ENCODE measurements at places on chromosomes 11 and 22. TPM values are rescaled to one million over a fixed set of nuclear protein-coding genes. Genes with fewer than 3 reads are reported as not detected.

The TPP1 gene
- total RNA-seq: 14.5 TPM

The TRIM3 gene
- 2.8 TPM for total RNA-seq

The OR4D5 gene
- not detected for total RNA-seq

The RNH1 gene
- 79.2 TPM for total RNA-seq

The TXN2 gene
- total RNA-seq: 40.7 TPM

The ACAD8 gene
- 17.5 TPM for total RNA-seq

The HPX gene
- 0.38 TPM for total RNA-seq

The ADAMTS8 gene
- total RNA-seq: 0.14 TPM

The NDUFC2 gene
- total RNA-seq: 167 TPM

- no peak for DNase-seq
Measured at GRCh38 chr22:33792832-33793231, 127.4 kb downstream of the LARGE1 start.

DNA sequence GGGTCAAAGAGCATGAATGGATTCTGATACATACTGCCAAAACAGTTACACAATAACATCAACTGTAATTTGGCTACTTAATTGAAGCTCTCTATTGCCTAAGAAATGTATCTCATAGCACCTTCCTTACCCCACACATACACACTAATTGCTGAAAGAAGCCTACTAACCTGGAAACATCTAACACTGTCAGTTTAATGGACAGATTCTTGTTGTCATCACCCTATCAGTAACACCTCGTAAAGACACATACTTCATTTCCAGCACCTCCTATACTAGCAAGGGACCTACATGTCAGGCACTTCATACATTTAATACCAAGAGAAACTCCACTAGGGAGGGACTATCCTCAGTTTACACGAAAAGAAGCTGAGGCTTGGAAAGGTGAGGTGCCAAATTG is 9.9 kb downstream of the NAP1L4 start:
- DNase-seq: no peak

DNA sequence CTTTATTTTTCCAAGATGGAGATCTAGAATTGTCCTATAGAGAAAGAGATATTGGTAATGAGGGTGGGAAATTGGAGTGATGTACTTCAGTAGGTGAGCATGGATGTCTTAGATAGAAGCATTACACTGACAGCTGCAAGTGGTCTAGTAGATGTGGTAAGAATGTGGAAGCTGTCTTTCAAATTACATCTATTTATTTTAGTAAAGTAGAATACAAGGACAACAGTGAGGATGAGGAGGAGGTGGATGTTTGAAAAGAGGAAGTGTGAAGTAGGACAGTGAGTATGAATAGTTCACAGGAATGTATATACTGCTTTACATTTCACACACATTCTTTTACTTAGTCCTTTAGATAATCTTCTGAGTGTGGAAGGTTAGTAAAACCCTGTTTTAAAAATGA is 64.2 kb downstream of the HIPK3 start:
- DNase-seq: no peak

GRCh38 chr11:91585035-91585801 is 639.4 kb upstream of the FAT3 start:
- DNase-seq: no peak

DNA sequence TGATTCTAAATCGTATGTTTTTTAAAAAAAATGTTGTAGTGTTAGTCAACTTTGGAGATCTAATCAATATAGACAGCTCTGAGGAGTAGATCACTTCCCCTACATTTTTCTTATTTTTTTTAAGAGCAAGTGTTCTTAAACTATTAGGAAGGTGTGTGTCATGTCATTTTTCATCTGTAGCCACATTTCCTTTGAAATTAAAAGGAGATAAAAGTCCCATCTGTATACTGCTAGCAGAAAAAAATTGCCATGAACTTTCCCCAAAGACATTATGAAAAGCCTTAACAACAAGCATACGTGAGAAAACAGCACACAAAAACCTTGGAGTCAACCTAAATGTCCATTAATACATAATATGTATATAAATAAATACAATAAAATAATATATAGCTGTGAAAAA is 286.6 kb downstream of the ETS1 start:
- DNase-seq: peak; percentile 51

GRCh38 chr22:23692598-23693291 is 1.9 kb downstream of the RGL4 start:
- no peak for DNase-seq

- no peak for DNase-seq
Measured at GRCh38 chr11:11533057-11533456, 88.7 kb downstream of the GALNT18 start.

DNA sequence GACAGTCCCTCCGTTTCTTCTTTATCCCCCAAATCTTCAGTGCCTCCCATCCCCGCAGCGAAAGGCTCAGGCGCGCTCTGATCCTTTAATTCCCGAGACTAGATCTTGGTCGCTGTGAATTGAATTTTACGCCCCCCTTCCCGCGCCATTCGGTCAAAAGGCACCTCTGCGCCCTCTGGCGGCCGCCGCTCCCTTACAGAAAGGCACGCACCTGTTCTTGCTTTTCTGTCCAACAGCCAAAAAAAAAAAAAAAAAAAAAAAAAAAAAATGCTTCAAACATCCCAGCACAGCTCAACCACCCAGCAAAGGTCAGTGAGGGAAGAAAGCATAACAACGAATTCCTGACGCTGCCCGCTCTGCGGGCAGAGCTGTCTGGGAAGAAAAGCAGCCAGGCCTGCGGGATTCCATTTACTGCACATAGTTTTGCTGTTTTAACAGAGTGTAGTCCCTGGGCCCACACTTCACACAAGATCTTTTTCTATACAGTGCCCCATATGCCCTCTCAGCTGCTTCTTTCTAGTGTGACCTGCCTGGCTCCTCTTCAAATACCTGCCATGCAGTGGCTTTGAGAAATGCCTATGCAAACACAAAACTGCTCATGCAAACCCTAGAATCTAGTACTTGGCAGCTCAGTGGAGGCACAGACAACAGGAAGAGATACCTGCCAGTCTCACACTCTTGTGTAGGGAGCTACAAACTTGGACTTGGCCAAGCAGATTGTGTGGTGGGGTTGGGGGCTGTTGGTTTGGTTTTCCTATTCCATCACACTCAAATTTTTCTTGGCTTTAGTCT is 1.3 kb upstream of the ESAM start:
- DNase-seq: peak; percentile 85

GRCh38 chr11:131275580-131275979 is 94.8 kb upstream of the NTM start:
- DNase-seq: no peak

GRCh38 chr11:2509481-2510001 is 64.7 kb downstream of the KCNQ1 start:
- no peak for DNase-seq

- DNase-seq: no peak
Measured at GRCh38 chr11:96230686-96231085, 112.3 kb downstream of the MAML2 start.

DNA sequence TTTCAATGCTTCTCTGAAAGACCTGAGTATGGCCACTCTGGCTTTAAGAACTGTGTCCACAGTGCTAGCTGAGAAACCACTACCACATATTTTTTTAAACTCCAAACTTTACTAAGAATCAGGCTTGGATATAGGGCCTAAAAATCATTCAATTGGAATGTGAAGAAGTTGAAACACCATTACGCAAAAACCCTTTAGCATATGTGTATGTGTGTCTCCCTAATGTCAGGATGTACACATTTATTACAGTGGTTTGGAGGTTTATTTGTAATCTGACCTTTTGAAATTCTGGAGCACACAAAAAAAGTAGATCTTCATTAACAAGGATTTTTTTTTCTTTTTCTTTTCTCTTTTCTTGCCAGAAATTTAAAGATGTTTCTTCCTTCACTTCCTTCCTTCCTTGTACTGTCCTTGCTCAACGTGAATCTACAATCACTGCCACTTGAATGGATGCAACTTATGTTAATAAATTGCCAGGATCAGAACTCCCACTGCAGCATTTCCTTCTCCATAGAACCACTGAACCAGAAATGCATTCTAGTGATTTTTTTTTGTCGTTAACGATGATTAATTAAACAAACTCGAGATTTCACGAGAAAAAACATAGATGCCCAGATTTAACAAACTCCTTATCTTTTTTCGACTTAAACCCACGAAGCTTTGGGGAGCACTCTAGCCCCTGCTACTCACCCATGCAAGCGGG is 3.1 kb upstream of the ADM start:
- no peak for DNase-seq

GRCh38 chr22:44103735-44104480 is 76.8 kb upstream of the PARVG start:
- DNase-seq: no peak

DNA sequence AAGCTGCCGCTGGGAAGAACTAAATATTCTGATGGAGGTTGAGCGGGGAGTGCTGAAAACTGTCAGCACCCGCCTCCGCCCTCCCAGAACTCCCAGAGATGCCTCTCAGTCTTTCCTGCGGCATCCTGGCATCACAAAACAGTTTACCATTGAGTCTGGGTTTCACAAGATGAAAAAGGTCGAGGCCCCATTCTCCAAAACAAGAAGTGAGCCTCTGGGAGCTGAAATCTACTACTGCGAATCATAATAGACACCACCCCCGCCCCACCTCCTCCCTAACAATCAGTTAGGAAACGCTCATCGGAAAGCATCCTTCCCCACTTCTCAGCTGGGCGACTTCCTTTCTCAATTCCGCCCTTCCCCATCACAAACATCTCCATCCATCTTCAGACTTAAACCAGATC is 1.0 kb downstream of the SUN2 start:
- no peak for DNase-seq

DNA sequence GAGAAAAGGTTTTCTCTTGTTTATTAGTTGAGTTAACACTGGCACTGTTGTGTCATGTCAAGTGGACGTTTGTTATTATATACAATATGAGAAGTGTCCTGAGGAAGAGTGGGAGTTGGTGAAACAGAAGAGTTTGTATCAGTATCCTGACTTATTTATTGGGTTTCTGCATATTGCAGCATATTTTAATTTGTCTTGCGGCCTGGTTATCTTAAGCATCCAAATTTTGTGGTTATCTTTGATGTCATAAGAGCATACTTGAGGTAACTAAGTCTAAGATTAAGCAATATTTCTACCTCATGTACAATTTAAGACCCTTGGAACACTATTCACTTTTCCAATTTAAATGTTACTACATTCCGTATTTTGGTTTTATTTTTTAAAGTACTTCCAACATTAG is 103.5 kb downstream of the DDX10 start:
- DNase-seq: no peak

- no peak for DNase-seq
Measured at GRCh38 chr11:95714843-95715776, 74.5 kb downstream of the FAM76B start.

GRCh38 chr11:8732748-8733241 is 50.2 kb downstream of the RPL27A start:
- DNase-seq: no peak

DNA sequence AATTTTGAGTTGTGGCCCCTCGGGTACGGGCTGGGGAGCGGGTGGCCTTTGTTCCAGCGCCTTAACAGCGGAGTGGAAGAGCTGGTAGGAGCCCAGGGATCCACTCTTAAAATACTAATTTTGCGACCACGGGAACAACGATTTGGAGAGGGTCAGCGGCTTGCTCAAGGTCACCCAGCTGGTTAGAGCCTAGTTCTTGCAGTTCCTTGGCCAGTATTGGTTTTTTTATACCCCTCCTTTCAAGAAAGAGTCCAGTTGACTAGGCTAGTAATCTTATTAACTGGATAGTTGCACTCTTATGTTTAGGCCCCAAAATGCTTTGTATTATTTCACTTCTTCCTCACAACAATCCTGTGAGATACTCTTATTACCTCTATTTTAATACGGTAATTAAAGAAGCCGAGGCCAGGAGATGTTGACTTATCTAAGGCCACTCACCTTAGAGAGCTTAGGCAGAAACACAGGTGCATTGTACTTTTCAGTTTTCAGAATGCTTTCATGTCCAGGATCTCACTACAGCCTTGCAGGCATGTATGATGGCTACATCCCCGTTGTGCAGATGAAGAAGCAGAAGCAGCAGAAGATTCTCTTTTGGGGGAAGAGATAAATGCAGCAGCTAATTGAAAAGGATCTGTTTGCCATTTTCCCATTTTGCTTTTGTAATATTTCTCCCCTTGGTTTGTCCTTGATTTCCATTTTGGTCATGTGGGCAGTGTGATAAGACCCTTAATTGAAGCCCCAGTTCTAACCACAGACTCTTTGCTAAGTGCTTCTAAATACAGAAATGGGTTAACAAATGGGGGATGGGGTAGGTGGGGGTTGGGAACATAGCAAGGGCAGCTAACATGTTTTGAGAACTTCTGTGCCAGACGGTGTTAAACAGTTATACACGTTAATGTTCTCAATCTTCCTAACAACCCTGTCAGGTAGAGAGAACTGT is 1.4 kb downstream of the SREBF2 start:
- DNase-seq: no peak

DNA sequence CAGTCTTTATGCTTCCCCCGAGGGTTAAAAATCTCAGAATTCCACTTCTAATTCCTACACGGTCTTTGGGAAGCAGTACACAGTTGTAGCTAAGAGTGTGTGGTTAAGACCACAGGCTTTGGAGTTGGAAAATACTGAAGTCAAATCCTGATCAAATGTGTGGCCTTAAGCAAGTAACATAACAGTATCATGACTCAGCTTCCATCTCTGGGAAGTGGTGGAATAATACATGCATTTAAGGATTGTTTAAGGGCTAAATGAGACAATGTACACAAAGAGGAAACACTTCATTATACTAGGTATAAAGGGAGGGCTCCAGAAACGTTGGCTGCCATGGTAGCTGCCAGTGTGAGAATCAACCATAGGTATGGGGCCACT is 71.5 kb downstream of the FAT3 start:
- no peak for DNase-seq

DNA sequence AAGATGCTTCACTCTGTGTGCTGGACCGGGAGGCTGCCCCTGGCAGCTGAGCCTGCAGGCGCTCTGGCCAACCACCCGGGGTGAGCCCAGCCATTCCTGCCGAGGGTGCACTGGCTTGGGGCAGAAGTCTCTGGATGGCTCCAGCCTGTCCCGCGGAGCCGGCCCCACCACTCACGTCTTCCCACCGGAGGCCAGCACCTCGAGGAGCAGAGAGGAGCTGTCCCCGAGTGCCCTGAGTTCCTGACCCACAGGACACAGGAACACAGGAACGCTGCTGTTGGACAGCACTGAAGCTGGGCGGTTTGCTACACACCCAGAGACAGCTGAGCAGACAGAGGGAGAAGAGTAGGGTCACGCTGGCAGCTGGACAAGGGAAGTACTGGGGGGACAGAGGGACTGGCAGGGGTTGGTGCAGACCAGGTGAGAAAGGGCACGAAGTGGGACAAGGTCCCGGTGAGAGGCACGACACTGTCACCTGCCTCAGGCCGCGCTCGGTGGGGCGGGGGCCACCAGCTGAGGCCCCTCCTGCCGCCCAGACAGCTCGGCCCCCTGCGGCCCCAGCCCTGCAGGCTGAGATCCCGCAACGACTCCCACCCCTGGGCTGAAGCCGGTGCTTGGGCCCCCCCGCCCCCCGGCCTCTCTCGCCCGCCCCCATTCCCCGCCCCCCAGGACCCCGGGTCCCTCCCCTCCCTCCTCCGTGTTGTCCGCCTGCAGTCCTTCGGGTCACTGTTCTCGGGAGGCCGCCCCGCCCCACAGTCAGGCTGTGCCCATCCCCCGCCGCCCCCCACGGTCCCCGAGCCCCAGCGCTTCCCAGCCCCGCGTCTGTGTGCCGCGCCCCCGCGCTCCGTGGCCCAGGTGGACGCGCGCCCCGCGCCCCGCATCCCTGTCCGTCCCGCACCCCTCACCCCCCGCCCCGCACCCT is 624 bp upstream of the B4GALNT4 start:
- no peak for DNase-seq

GRCh38 chr11:102237096-102237735 is 80.1 kb upstream of the BIRC3 start:
- DNase-seq: no peak

GRCh38 chr22:44650806-44651205 is 51.2 kb upstream of the PRR5 start:
- no peak for DNase-seq

GRCh38 chr11:93986716-93987115 is 34.4 kb upstream of the HEPHL1 start:
- no peak for DNase-seq
